Osteocyte (in vitro differentiated cells): ENCODE measurements at places on chromosomes 6 and 20.

DNA sequence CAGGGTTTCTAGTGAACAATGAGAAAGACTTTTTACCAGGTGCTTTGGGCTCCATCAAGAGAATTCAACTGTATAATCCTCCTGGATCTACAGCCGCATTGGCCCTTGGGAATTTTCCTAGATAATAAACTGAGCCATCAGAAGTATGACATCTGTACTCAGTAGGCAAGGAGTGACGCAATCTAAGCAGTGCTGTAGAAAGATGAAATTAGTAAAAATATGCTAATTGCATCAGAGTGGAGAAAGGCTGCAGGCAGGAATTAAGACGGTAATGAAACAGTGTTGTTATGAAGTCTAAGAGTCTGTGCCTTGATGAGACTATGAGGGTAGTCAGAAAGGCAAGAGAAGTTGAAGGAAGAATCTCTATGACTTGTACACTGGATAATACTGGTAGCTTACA is 507.9 kb upstream of the SOX4 start:
- DNase-seq, result no peak
- H3K27me3 ChIP-seq, result no peaks in the 10 kb centered on the region
- H3K36me3 ChIP-seq, result no peaks in the 10 kb centered on the region
- H3K4me3 ChIP-seq, result no peak overlapping the region
- H3K4me1 ChIP-seq, result peaks cover 17% of the 10 kb centered on the region
- no peak overlapping the region for H3K27ac ChIP-seq

- no peaks in the 10 kb centered on the region for H3K36me3 ChIP-seq
- no peak overlapping the region for H3K4me3 ChIP-seq
- no peaks in the 10 kb centered on the region for H3K27me3 ChIP-seq
- H3K27ac ChIP-seq, result no peak overlapping the region
- no peak for DNase-seq
- no peaks in the 10 kb centered on the region for H3K4me1 ChIP-seq
Measured at GRCh38 chr20:42150230-42150629, 532.1 kb upstream of the CHD6 start.

DNA sequence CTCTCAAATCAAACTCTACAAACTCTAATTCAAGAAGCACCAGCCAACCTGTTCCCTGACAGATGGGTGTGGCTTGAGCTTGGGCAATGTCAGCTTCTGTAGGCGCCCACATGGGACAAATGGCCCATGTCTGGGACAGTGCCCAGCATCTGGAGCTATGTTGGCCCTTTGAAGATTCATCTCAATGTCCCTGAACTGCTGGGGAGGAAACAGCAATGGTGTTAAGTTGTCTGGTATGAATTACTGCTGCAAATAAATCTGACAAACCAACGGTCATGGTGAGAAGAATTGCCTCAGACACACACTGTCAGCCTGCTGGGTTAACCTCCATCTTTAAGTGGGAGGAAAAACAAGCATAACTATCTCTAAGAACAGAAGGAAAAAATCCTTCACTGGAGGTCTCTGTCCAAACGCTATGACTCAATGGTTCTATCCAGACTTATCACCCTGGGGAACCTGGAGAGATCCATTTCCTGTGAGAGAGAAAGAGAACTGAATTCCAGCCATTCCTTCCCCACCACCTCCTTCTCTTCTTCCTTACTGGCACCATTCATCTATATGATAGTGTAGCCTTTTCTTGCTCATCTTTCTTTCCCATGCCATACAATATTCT is 274.9 kb downstream of the CDH26 start:
- H3K4me3 ChIP-seq, result no peak overlapping the region
- H3K27me3 ChIP-seq, result peaks cover 4% of the 10 kb centered on the region
- no peak for DNase-seq
- no peaks in the 10 kb centered on the region for H3K36me3 ChIP-seq
- H3K27ac ChIP-seq, result no peak overlapping the region

DNA sequence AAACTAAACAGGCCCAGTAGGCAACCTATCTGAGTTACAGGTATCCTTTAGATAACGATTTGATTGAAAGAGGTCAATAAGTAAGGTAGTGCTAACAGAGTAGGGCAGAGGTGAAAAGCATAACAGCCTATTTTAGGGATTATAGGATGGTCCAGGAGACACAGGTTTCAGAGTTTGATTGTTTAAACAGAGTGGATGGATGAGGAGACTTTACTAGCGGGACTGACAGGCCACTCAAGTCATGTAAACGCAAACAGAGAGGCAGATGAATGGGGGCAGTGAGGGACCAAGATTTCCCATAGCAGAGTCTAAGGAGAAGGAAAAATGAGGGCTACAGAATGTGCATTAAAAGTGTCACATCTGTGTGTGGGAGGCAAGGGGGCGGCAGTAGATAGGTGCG is 4.8 kb downstream of the NEDD9 start:
- H3K4me3 ChIP-seq, result peak overlapping the region; percentile 17
- H3K36me3 ChIP-seq, result no peaks in the 10 kb centered on the region
- no peaks in the 10 kb centered on the region for H3K27me3 ChIP-seq
- no peak for DNase-seq
- H3K4me1 ChIP-seq, result peaks cover 63% of the 10 kb centered on the region

DNA sequence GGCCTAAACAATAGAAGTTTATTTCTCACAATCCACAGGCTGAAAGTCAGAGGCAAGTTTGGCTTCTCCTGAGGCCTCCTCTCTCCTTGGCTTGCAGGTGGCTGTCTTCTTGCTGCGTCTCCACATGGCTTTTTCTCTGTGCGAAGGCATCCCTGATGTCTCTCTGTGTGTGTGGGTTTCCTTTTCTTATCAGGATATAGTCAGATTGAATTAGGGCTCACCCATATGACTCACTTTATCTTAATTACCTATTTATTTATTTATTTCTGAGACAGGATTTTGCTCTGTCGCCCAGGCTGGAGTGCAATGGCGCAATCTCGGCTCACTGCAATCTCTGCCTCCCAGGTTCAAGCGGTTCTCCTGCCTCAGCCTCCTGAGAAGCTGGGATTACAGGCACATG is 30.7 kb downstream of the LINC00237 start:
- no peak overlapping the region for H3K27ac ChIP-seq
- H3K36me3 ChIP-seq, result no peaks in the 10 kb centered on the region
- peaks cover 11% of the 10 kb centered on the region for H3K27me3 ChIP-seq
- no peaks in the 10 kb centered on the region for H3K4me1 ChIP-seq

GRCh38 chr20:50246367-50247195 is 56.0 kb downstream of the CEBPB start:
- H3K4me3 ChIP-seq, result no peak overlapping the region
- no peak for DNase-seq
- H3K4me1 ChIP-seq, result peaks cover 9% of the 10 kb centered on the region
- H3K27ac ChIP-seq, result no peak overlapping the region

DNA sequence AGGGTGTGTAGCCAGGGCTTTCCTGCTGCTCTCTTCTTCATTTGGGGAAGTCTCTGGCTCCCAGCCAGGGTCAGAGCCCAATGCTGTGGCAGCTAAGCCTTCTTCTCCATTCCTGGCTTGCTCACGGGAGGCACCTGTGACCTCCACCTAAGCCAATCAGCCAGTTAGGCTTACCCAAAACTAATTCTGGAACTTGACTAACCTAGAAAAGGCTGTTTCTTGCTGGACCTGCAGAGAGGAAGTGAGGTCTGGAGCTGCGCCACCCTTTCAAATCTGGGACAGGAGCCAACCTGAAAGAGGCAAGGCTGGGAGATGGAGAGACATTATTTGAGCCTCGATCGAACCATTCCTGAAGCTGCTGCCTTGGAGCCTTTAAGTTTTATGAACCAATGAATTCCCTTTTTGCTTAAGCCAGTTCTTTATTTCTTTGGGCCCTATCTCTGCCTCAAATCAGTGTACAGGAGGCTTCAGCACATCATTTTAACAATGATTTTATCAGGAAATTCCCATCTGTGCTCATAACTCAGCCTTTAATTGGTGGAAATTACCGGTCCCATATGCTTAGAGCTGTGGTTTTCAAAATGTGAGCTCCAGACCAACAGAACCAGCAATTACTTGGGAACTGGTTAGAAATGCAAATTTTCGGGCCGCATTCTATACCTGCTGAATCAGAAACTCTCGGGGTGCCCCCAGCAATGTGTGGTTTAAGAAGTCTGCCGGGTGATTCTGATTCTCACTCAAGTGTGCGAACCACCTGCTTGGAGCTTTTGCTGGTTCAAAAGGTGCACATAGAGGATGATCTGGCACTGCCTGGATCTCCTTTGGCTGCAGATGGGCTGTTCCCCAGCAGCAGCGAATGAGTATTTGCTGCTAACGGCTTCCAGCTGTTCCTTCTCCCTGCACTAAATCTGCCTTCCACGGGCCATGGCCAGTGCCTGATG is 97.4 kb upstream of the RNF24 start:
- peaks cover 4% of the 10 kb centered on the region for H3K27me3 ChIP-seq
- H3K36me3 ChIP-seq, result no peaks in the 10 kb centered on the region
- H3K4me3 ChIP-seq, result no peak overlapping the region
- DNase-seq, result no peak
- peaks cover 5% of the 10 kb centered on the region for H3K4me1 ChIP-seq

DNA sequence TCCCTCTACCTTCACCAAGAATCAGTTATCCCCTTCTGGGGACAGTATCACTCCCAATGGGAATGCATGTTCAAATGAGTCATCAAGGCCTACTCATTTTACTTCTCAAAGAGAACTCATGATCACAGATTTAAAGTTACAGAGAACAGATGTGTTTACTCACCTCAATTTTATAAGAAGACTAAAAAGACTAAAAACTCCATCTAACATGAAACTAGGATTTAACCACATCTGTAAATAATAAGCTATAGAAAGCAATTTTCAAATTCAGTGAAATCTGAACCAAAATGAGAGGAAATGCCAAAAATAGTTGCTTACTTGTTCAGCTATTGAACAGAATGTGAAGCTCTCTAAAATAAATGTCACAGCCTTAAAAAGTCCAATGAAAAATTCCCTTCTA is 300.1 kb upstream of the KCNQ5 start:
- H3K27me3 ChIP-seq, result no peaks in the 10 kb centered on the region
- peaks cover 4% of the 10 kb centered on the region for H3K36me3 ChIP-seq
- peaks cover 22% of the 10 kb centered on the region for H3K4me1 ChIP-seq
- no peak overlapping the region for H3K4me3 ChIP-seq

- no peak overlapping the region for H3K27ac ChIP-seq
- no peaks in the 10 kb centered on the region for H3K27me3 ChIP-seq
- no peak for DNase-seq
- H3K4me3 ChIP-seq, result no peak overlapping the region
- no peaks in the 10 kb centered on the region for H3K36me3 ChIP-seq
- H3K4me1 ChIP-seq, result peaks cover 14% of the 10 kb centered on the region
Measured at GRCh38 chr6:57248311-57248895, 26.3 kb upstream of the RAB23 start.

GRCh38 chr20:47850146-47850545 is 64.9 kb upstream of the SULF2 start:
- peaks cover 51% of the 10 kb centered on the region for H3K27me3 ChIP-seq
- DNase-seq, result no peak
- no peak overlapping the region for H3K27ac ChIP-seq
- no peaks in the 10 kb centered on the region for H3K36me3 ChIP-seq

DNA sequence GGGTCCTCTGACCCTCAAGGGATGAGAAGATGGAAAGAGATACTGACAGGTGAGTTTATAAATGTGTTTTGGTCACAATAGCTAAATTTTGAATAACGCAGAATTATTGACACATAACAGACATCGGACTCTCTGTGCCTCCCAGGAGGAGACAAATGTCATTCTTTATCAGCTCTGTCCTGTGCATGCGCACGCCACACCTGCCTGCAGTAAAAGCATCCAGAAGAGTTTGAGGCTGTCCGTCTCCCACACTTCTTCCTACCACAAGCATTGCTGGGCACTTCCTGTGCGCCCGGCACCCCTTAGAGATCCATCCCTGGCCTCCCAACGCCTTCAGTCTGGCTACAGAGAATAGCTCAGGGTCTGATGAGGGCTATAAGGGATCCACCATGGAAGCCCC is 81.5 kb upstream of the CST7 start:
- H3K36me3 ChIP-seq, result no peaks in the 10 kb centered on the region
- H3K4me3 ChIP-seq, result no peak overlapping the region
- no peaks in the 10 kb centered on the region for H3K27me3 ChIP-seq
- H3K27ac ChIP-seq, result no peak overlapping the region

DNA sequence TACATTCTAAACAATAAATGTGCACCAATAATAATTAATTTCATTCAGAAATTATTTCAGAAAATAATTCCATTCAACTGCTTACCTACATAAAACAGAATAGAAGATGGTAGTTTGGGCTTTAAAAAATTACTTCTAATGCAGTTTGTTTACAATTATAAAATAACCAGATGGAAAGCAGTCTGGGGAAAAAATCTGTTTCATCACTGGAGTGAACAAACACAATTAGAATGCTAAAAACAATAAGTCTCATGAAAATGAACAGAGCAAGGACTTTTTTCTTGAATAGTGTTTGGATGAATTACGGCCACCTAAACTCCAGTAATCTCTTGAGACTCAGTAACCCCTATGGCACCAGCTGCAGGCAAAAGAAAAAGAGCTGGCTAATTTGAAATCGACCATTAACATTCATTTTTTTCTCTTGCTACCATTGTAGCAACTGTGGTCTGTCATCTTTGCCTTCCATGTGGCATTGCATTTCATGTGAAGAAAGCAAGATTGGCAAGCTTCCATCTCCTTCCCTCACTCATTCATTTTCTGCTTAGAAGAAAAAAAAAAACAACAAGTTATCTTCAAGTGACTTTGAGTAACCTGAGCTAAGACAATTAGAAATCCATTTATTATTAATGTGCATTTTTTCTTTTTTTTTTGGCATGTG is 88.4 kb upstream of the CEP85L start:
- H3K36me3 ChIP-seq, result no peaks in the 10 kb centered on the region
- H3K27ac ChIP-seq, result no peak overlapping the region
- no peak for DNase-seq
- peaks cover 29% of the 10 kb centered on the region for H3K27me3 ChIP-seq
- H3K4me1 ChIP-seq, result no peaks in the 10 kb centered on the region

GRCh38 chr6:136801581-136801980 is 9.3 kb upstream of the MAP3K5 start:
- no peaks in the 10 kb centered on the region for H3K36me3 ChIP-seq
- H3K4me1 ChIP-seq, result no peaks in the 10 kb centered on the region
- no peak for DNase-seq
- no peak overlapping the region for H3K4me3 ChIP-seq

DNA sequence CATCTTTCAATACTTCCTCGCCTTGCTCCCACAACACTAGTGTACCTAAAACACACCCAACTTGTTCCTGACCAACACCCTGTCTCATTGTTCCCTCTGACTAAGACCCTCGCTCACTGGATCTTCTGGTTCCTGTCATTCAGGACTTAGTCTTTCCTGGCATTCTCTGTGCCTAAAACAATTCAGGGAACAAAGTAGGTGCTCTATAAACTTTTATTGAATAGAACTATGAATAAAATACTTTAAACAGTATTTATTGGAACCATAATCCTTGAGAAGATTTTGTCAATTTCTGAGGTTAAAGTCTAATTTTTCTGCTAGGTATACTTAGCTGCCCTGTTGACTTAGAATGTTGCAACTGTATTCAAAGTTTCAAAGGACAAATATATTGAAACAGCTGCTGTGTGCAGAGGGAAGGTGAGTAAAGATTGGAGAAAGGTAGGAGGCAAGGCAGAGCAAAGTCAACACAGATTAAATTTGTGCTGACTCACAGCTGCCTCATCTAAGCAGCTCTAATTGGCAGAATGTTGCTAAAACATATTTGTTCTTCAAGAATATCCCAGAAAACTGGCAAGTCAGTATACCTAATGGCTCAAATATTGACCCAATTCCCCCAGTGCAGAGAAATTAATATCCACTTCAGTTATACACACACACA is 37.6 kb downstream of the GSTA2 start:
- no peaks in the 10 kb centered on the region for H3K27me3 ChIP-seq
- no peak for DNase-seq
- H3K4me1 ChIP-seq, result peaks cover 3% of the 10 kb centered on the region

GRCh38 chr6:3318821-3319540 is 60.2 kb downstream of the PSMG4 start:
- no peak overlapping the region for H3K4me3 ChIP-seq
- no peaks in the 10 kb centered on the region for H3K36me3 ChIP-seq
- no peak overlapping the region for H3K27ac ChIP-seq
- no peaks in the 10 kb centered on the region for H3K27me3 ChIP-seq
- peaks cover 7% of the 10 kb centered on the region for H3K4me1 ChIP-seq

GRCh38 chr20:40741507-40742106 is 52.6 kb upstream of the MAFB start:
- H3K4me1 ChIP-seq, result no peaks in the 10 kb centered on the region
- DNase-seq, result no peak
- H3K27me3 ChIP-seq, result peaks cover 32% of the 10 kb centered on the region
